ENCODE measurements at places on chromosomes 7 and 10.

DNA sequence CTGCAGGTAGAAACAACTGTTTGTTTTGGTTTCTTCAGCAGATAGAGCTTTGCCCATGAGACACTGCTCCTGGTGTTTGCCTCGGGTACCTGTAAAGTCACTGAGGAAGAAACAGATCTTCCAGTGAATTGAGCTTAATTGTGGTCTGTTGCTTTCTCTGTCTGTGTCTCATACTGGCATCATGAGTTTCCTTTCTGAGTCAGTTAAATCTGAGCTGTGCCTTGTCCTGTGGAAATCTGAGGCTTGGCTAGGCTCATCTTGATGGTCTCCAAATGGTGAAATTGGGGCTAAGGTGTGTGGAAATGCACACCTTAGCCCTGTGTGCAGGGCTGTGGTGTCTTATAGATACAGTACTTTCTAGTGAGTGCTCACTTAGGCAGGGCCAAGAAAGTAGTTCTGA is 67.4 kb downstream of the GBF1 start:
- DNase-seq: no peak

DNA sequence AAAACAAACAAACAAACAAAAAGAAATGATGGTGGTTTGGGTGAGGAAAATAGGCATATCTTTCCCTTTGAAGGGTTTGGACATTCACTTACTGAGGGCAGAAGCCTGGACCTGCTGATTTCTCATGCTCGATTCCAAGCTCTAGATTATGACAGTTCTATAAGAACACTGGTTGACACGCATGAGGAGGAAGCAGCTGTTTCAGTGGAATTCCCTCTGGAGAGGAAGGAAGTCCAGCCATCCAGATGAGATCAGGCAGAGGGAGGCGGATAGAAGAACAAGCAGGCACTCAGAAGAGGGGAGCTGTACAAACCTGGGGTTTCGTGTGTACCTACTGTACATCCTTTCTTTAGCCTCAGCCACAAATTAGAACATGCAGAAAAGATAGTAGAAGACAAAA is 691.9 kb downstream of the INHBA start:
- DNase-seq: no peak

DNA sequence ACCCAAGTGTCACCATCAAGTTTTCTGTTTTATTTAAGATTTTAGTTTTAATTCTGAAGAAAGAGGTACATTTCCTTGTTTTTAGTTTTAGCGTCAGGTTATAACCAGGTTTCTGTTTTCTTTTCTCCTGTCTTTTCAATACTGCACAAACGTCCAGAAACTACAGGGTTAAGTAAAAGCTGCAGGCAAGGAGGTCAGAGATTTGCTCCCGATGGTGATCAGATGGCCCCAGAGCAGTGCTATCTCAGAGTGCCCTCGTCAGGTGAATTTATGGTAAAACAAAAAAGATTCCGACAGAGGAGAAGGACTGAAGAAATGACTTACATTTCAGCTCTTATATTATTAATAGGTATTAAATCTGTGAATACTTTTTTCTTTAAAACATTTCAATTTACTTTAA is 128.2 kb downstream of the STRA8 start:
- no peak for DNase-seq

- no peak for DNase-seq
Measured at GRCh38 chr10:13184730-13185514, 23.6 kb downstream of the MCM10 start.

- DNase-seq: no peak
Measured at GRCh38 chr7:135368416-135369186, 135.0 kb downstream of the STRA8 start.

Data from stimulated activated CD4-positive, alpha-beta T cell treated with anti-CD3 and anti-CD28 coated beads, Interleukin-15, amount 100 ng/mL, for 48 hours (primary cell).